Fibroblast of skin of left biceps (primary cell): ENCODE measurements at places on chromosomes 2 and 18.

DNA sequence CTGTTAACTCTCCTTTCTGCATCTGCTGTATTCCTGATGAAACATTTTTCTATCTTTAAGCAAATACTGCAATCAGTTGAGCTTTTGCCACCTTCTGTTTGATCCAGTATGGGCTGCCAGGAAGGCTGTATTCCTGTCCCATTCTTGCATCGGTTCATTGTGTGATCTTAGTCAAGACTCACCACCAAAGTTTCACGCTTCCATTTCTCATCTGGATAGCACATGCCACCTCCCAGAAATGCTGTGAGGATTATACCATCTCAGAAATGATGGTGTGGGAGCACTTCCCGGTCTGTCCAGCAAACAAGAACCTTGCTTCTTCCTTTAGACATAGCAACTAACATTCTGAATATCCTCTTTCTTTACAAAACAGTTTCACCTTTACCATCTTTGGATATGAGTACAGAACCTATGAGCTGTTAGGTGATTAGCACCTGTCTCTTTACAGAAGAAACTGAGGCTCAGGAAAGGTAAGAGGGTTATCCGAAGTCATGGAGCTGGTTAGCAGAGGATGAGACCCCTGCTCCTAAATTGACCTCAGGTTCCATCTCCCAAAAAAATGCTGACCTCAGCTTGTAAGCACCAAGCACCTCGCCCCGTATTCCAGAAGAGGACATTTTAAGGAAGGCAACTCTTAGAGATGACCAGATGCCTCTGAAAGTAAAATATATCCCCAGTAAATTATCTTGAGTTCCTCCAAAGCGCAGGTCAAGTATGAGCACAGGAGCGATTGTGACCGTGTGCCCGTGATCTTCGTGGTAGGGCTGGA, 56.8 kb downstream of the FEZ2 start:
- DNase-seq: no peak

- no peak for DNase-seq
Observed at GRCh38 chr2:145116834-145117725, 597.2 kb upstream of the ZEB2 start.

- DNase-seq: no peak
Observed at GRCh38 chr18:7382328-7383001, 151.6 kb downstream of the LRRC30 start.

- DNase-seq: no peak
Observed at GRCh38 chr18:49565612-49566011, 3.8 kb downstream of the LIPG start.

- no peak for DNase-seq
Observed at GRCh38 chr2:127968610-127969339, 59.1 kb downstream of the SAP130 start.

GRCh38 chr2:52884761-52885352, 882.7 kb upstream of the CHAC2 start:
- DNase-seq: no peak

DNA sequence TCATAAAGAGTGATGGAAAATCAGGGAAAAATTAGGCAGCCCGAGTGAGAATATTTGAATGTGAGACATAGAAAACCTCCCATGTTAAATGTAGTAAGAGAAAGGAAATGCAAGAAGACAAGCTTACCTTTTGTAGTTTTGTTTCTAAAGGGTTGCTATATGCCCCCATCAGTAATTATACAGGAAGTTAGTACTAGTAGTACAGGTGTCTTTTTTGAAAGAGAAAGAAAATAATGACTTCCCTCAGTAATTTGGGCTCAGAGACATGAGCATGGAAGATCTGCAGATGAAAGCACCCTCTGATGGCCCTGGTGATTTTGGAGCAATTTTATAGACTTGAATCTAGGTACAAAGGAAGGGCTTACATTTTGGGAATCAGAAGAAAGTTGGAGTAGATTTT, 80.8 kb downstream of the RHBDD1 start:
- DNase-seq: no peak

GRCh38 chr2:45168711-45169338, 159.6 kb upstream of the SIX2 start:
- DNase-seq: no peak

- DNase-seq: no peak
Observed at GRCh38 chr2:150925611-150926010, 336.1 kb downstream of the RBM43 start.
